ENCODE measurements at places on chromosomes 2 and 18. TPM values are rescaled to one million over a fixed set of nuclear protein-coding genes. Genes with fewer than 3 reads are reported as not detected.

- no peaks in the 10 kb centered on the region for H3K27me3 ChIP-seq
- H3K4me1 ChIP-seq: peaks cover 22% of the 10 kb centered on the region
- H3K4me3 ChIP-seq: no peak overlapping the region
- no peak for DNase-seq
- H3K27ac ChIP-seq: no peak overlapping the region
- H3K36me3 ChIP-seq: no peaks in the 10 kb centered on the region
These were observed 42.1 kb upstream of the DSG1 start for GRCh38 chr18:31275722-31276463.

FAP gene
- total RNA-seq: not detected

GRCh38 chr2:195613922-195614321 lies 43.1 kb upstream of the SLC39A10 start:
- H3K27ac ChIP-seq: peak overlapping the region; percentile 96
- H3K4me1 ChIP-seq: peaks cover 32% of the 10 kb centered on the region
- H3K27me3 ChIP-seq: no peaks in the 10 kb centered on the region
- DNase-seq: no peak

DNA sequence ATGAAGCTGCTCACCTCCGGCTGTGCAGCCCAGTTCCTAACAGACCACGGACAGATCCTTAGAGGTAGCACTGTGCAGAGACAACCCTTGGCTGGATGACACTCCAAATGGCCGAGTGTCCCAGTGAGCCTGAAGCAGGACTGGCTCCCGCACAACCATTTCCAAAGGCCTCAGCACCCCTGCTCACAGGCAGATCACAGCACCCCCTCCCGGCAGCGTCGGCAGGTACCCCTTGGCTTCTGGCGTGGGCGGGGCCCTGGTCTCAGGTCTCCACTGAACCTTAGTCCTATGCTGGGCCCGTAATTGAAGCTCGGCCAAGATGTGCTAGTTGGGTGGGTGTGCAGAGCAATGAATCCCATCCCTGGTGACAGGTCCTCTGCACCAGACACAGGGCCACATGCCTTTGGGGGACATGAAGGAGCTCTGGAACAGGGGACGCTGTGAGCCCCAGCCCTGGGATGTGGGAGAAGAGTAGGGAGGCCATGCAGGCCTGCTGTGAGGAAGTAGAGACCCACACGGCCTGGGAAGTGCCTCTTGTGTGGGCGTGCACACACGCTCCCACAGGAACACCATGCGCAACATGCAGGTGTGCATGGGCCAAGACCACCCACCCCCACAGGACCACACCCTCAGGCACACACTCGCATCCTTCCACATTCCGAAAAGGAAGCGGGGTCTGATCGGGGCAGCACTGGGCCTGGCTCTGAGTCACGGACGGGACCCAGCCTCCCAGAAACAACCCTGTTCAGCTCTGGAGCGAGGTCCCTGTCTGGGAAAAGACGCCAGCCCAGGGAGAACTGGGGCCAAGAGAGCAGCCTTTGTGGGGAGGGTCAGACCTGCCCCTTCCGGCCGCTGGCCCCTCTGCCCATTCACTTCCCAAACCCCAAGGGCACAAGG lies 2.8 kb downstream of the DUSP2 start:
- H3K4me3 ChIP-seq: no peak overlapping the region
- peaks cover 33% of the 10 kb centered on the region for H3K27me3 ChIP-seq
- peaks cover 3% of the 10 kb centered on the region for H3K4me1 ChIP-seq
- no peak for DNase-seq
- H3K36me3 ChIP-seq: no peaks in the 10 kb centered on the region
- H3K27ac ChIP-seq: no peak overlapping the region

DNA sequence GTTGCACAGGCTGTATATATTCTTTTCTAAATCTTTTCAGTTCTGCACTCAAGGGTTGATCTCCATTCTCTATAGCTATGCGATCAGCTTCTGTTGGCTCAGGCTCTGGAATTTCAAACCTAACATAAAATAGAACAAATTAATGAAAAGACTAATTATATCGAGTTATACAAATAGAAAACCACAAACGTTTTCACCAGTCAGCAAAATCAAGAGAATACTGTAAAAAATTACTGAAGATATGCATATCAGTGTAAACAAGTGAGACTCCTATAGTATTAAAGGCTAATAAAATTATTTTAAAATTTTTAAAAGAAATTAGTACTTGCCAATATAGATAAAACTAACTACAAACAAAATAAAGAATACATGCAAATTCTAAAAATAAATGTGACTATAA lies 107.0 kb downstream of the SOS1 start:
- no peak overlapping the region for H3K4me3 ChIP-seq
- H3K27me3 ChIP-seq: no peaks in the 10 kb centered on the region
- no peak overlapping the region for H3K27ac ChIP-seq

Measured in progenitor cell of endocrine pancreas (in vitro differentiated cells).